Mesothelial cell of epicardium (in vitro differentiated cells): ENCODE measurements at places on chromosomes 7 and 10. TPM values are rescaled to one million over a fixed set of nuclear protein-coding genes. Genes with fewer than 3 reads are reported as not detected.

- no peak for DNase-seq
Observed at GRCh38 chr10:120977897-120978296, 126.7 kb downstream of the WDR11 start.

Gene LIPJ
- total RNA-seq = 0.18 to 0.47 TPM (median 0.22 TPM) in 3 replicates

Gene HOXA2
- total RNA-seq = 30.3 to 33.9 TPM (median 30.8 TPM) in 3 replicates

Gene RABGEF1
- total RNA-seq = 21.8 to 24.6 TPM (median 22.6 TPM) in 3 replicates

DNA sequence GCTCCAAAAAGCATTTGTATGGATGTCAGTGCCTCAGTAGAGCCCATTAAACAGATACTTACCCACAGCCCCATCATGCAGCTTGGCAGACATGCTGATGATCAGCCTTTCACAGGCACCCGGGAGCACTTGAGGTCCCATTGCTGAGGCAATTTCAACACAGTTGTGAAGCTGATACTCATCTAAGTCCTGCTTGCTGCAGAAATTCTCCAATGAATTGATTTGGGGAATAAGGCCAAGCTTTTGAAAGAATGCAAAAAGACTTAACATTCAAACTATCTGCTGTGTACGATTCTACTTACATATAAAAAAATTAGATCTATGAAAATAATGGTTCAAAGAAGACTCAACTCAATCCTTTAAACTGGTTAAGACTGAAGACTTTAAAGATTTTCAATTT lies 60.5 kb downstream of the LAMB4 start:
- DNase-seq = no peak

Gene SPDYE9
- total RNA-seq = 0.11 to 0.18 TPM in 2 of 3 replicates, not detected in the other

DNA sequence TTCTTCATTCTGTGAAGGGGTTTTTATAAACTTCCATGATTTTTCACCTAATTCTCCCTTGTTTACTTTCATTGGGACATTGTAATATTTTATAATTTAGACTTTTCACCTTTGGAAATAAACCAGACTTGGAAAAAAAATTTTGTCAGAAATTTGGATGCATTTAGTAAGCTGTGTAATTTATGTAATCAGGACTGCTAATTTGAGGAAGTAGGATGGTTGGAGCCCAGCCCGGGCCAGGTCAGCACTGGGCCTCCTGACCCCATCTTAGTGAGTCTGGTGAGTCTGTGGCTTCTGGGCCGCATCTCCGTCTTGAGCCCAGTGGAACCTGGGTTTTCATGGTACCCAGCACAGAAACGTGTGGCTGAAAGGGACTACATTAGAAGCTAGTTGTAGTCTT lies 27.6 kb upstream of the ZNF32 start:
- no peak for DNase-seq

DNA sequence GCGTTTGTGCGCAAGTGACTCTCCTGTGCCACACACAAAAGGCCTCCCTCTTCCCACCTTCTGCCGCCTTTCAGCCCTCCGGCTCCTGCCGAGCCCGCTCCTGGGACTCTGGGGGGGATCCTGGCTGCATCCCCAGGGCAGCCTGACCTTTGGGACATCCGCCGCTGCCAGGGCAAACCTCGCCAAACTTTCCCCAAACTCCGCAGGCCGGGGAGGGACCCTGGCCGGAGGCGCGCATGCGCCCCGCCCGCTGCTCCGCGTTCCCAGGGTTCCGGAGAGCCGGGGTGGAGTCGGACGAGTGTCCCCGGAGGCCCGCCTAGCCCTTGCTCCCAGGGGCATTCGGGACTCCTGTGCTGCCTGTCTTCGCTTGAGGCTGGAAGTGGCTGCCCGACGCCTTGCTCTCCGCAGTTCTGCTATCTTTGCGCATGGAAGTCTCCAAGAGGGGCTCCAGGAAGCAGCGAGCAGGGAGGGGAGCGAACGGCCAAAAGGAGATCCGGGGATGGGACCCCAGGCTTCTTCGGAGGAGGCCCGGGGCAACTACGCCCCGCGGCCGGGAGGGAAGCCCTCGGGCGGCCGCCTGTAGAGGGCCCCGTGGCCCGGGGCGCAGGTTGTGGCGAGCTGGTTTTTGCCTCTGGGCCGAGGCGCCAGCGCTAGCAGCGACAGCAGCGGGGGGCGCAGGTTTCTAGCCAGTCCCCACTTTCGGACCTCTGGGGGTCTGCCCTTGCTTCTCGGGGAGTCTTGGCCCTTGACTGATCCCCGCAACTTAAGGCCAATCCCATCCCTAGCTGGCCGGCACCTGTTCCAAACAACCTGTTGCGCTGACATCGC lies 7.0 kb downstream of the PTF1A start:
- DNase-seq = no peak

Gene NPC1L1
- total RNA-seq = 0.07 to 0.20 TPM in 2 of 3 replicates, not detected in the other

- DNase-seq = no peak
Observed at GRCh38 chr10:71213127-71213621, 804 bp downstream of the UNC5B start.

Gene TRPV5
- total RNA-seq = 0.18 to 0.56 TPM (median 0.29 TPM) in 3 replicates

Gene NCF1
- total RNA-seq = 0.27 to 0.47 TPM in 2 of 3 replicates, not detected in the other

DNA sequence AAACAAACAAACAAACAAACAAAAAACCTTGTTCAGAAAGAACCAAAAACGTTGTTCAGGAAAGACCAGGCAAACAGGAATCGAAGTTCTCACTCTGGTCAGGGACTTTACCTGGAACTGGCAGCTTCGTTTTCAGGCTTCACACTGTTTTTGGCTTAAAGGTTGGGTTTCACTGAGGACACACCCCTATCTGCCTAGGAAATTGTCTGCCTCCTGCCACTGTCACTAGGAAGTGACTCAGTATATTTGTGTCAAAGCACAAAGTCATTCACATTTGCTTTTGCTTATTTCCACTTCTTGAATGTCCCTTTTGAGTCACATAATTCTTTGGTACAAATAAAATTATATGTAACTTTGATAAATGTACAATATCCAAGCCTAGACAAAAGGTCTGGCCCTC lies 37.9 kb downstream of the PNLIPRP3 start:
- no peak for DNase-seq

- no peak for DNase-seq
Observed at GRCh38 chr7:16066805-16067459, 354.4 kb downstream of the CRPPA start.
